ENCODE measurements at places on chromosomes 1 and 21.

- DNase-seq: peak; percentile 60
Measured at GRCh38 chr1:231315887-231316286, 21.8 kb downstream of the EXOC8 start.

GRCh38 chr1:30330644-30331043, 392.7 kb downstream of the MATN1 start:
- no peak for DNase-seq

- DNase-seq: peak; percentile 24
Measured at GRCh38 chr1:29708796-29709703, 472.7 kb downstream of the PTPRU start.

- no peak for DNase-seq
Measured at GRCh38 chr21:27759091-27759659, 792.3 kb upstream of the ADAMTS5 start.

DNA sequence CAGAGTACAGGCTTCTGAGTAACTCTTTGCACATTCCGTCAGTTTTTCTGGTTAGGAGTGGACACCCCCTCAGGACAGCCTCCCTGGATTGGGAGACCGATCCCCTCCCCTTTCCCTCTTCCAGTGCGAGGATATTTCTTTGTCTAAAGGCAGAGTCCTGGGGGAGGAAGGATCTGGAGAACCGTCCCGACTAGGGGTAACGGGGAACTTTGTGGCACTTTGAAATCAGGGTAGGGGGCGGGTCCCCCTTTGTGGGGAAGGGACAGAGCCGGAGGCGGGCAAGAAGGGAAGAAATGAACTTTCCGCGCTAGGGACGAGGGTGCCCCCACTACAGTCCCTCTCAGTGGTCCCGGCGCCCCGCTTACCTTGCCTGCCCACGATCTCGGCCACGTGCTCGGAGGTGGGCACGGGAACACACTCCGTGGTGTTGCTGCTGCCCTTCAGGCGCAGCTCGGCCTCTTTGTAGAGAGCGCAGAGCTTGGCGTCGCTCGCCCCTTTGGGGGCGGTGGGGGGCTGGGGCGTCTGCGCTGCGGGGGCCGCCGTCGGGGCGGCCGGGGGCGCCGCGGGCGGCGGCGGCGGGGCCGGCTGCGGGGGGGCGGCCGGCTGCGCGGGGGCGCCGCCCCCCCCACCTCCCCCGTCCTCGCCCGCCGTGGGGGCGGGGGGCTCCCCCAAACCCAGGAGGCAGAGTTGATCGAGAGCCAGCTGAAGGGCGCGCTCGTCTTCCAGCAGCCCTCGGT, 917 bp downstream of the MEX3A start:
- DNase-seq: no peak

DNA sequence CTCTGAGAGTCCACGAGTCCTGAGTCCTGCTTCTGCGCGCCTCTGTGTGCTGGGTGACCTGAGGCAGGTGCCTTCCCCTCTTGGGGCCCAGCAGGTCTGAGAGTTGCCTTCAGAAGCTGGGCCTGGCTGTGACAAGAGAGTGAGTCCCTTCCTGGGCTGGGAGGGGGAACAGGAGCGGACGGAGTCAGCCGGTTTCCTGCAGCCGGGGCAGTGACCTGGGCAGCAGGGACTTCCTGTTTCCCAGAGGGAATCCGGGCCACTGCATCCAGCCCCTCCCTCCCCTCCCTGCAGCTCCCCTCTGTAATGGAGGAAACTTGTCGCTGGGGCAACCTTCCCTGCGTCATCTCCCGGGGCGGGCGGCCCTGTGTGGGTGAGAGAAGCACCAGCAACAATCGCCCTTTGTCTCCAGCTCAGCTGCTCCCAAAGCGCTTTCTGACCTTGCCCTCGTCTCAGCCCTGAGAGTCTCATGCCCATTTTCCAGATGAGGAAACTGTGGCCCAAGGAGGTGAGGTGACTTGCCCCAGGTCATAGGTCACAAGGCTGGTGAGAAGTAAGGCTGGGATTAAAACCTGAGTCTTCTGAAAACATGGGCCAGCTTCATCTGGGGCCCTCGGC, 61.1 kb downstream of the SDC3 start:
- no peak for DNase-seq

DNA sequence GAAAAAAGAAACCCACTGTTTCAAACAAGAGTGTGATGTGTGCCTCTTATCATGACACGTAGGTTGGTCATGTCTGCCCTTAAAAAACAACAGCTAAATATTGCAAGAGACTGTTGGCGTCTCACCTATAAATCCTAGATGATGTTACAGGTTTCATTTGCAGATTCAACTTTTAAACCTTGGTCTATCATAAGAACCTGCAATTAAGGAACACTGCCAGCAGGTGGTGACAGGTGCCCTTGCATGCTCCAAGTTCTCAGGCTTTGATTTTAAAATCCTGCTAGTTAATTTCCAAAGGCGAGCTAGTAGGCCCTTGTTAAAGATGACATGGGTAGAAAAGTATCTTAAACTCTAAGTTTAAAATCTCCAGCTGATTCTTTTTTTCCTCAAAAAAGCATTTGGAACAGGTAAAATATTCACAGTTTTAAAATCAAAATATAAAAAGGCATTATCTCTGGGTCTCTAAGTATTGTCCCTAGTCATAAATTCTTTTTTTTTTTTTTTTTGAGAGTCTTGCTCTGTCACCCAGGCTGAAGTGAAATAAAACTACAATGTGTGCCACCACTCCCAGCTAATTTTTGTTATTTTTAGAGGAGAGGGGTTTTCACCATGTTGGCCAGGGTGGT, 39.1 kb downstream of the CLSTN1 start:
- peak; percentile 92 for DNase-seq

- no peak for DNase-seq
Measured at GRCh38 chr1:151143986-151144385, 2.4 kb downstream of the SEMA6C start.

- no peak for DNase-seq
Measured at GRCh38 chr1:10947691-10948462, 64.6 kb upstream of the TARDBP start.

DNA sequence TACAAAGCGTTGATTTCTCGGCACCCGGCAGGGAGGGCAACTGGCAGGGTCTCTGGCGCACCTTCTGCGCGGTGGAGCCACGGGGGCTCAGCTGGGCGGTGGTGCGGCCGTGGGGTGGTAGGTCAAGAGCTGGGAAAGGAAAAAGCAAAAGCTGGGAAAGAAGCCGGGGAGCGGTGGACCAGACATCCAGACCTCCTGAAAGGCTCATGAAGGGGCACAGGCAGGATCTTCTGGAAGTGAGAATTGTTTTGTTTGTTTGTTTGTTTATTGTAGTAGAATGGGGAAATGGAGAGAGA, 7.2 kb upstream of the RNU1-1 start:
- no peak for DNase-seq

DNA sequence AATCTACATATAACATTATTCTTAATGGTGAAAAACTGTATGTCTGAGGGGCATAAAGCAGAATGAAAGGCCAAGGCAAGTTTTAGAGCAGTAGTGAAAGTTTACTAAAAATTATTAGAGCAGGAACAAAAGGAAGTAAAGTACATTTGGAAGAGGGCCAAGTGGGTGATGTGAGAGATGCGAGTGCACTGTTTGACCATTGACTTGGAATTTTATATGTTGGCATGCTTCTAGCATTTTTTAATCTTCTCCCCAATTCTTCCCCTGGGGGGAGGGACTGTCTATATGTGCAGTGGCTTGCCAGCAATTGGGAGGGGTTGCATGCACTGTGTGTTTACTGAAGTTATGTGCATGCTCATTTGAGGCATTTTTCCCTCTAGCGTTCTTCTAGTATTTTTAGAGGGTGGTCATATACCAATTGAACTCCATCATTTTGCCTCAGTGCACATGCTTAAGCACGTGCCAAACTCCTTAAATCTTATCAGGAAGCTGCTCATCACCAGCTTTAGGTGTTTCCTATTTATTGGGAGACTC, 36.1 kb upstream of the SLC5A9 start:
- DNase-seq: no peak

GRCh38 chr1:232635778-232636356, 5.9 kb upstream of the SIPA1L2 start:
- DNase-seq: peak; percentile 63

GRCh38 chr1:226064816-226065248, 2.3 kb downstream of the H3-3A start:
- peak; percentile 80 for DNase-seq

DNA sequence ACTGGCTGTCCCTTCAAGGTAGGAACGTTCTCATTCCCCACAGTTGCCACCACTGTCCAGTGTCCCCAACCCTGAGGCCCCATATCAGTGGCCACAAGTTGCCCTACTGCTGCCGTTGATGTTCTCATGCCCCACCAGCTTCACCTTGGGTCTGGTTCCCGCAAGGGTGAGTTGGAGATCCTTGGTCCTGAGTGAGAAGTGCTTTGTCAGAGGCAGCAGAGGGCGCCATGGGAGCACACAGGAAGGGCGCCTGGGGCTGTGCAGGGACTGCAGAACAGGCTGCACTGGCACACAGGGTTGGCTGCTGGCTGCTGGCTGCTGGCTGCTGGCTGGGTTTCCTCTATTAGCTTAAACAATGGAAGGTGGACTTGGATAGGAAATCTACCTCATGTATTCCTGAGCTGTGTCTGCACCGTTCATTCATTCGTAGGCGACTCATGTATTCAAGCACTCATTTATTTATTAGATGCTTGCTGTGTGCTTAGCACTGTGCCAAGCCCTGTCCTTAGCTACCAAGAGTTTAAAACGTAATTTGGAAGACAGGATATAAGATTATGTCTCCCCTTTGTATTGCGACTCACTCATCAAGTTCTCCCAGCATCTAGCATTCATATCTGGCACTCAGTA, 2.1 kb upstream of the S100A9 start:
- DNase-seq: peak; percentile 80

DNA sequence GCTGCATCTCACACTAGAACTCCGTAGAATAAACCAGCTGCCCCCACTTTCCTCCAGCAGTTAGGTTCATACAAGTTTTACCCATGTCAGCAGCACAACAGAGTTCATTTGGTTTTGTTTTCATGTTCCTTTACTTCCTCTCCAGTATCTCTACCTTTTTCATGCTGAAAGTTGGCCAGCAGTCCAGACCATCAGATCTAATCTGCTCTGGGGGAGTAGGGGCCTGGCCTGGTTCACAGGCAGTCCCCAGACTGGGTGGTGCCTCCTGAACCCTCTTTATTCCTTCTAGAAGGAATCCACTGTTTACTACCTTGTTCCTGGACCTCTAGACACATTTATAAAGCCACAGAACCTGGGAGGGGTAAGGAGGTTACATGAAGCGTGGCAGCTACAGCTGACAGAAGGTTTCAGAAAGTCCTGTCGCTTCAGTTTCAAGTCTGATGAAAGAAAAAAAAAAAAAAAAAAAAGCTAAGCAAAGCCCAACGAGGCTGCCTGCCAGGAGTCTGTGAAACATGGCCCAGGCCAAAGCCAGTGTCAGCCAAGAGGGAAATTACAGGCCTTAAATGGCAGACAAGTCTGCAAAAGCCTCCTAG, 184.6 kb upstream of the JUN start:
- peak; percentile 50 for DNase-seq

DNA sequence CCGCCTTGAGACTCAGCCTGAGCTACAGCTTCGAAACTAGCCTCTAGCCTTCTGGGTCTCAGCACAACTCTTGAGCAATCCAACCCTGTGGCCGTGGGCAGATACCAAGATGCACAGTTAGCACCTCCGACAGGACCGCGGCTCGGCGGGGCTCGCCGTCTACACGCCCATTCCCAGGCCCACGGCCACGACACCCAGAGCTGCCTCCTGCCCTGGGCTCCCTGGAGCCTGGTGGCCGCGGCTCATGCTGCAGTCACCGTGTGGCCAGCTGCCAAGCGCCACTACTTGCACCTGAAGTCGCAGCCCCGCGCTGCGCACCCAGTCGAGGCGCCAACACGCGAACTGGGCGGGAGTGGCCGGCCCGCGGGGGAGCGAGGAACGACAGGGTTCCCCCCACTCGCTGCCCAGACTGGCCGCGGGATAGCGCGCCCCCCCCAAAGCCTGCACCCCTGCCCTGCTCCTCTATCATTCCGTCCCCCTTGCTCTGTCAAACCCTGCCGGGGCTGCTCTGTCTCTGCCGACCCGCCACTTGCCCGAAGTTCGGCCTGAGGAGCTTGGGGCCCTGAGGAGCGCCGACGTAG, 729 bp upstream of the CDCA8 start:
- DNase-seq: peak; percentile 41

GRCh38 chr1:209787551-209787950, 3.2 kb upstream of the C1orf74 start:
- DNase-seq: no peak

Measured in NAMALWA (cell line).